ENCODE measurements at places on chromosomes 1 and 21.
A peak's percentile ranks its signal among the peaks of the same experiment; 100 is the strongest.

DNA sequence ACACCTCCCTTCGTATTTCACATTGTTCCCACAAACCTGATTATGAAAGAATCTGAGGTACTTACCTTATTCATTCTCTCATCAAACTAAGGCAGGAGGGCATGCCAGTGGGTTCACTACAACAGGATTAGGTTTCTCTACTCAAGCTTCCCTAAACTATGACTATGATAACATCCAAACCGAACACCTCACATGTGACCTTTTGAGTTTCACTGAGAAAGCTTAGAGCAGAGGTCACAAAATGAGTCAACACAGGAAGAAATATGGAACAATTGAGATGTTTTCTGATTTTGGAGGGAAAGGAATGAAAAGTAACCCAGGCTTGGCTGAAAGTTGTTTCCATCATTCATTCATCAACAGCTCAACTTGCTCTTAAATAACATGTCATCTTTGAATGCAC is 24.1 kb downstream of the UBR4 start:
- DNase-seq, result no peak

DNA sequence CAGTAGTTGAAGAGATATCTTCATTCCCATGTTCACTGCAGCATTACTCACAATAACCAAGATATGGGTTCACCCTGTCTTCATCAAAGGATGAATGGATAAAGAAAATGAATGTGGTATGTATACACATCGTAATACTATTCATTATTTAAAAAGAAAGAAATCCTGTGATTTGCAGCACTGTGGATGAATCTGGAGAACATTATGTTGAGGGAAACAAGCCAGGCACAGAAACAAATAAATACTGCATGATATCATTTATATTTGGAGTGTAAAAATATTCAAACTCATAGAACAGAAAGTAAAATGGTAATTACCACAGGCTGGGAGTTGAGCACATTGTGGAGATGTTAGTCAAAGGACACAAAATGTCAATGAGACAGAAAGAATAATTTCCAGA is 977.2 kb downstream of the AMY1C start:
- no peak for DNase-seq

GRCh38 chr1:37325010-37325409 is 149.4 kb upstream of the ZC3H12A start:
- DNase-seq, result no peak

DNA sequence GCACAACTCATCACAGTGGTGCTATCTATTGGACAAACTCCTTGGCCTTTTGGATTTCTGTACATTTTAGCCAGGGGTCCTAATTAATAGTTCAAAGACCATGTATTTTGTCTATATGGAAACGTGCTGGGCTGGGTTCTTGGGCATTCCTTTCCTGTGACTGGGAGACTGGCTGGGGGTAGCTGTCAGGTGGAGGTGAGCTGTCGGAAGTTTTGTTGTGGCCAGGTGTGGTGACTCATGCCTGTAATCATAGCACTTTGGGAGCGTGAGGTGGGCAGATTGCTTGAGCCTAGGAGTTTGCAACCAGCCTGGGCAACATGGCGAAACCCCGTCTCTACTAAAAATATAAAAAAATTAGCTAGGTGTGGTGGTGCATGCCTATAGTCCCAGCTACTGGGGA is 392.4 kb downstream of the RPS6KC1 start:
- no peak for DNase-seq

DNA sequence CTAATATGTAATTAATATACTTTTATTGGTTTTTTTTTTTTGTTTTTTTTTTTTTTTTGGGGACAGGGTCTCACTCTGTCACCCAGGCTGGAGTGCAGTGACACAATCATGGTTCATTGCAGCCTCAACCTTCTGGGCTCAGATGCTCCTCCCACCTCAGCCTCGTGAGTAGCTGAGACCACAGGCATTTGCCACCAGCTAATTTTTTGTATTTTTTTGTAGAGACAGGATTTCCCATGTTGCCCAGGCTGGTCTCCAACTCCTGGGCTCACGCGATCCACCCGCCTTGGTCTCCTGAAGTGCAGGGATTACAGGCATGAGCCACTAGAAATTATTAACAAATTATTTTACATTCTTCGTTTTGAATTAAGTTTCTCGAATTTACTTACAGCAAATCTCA is 16.8 kb upstream of the POGZ start:
- DNase-seq, result no peak

DNA sequence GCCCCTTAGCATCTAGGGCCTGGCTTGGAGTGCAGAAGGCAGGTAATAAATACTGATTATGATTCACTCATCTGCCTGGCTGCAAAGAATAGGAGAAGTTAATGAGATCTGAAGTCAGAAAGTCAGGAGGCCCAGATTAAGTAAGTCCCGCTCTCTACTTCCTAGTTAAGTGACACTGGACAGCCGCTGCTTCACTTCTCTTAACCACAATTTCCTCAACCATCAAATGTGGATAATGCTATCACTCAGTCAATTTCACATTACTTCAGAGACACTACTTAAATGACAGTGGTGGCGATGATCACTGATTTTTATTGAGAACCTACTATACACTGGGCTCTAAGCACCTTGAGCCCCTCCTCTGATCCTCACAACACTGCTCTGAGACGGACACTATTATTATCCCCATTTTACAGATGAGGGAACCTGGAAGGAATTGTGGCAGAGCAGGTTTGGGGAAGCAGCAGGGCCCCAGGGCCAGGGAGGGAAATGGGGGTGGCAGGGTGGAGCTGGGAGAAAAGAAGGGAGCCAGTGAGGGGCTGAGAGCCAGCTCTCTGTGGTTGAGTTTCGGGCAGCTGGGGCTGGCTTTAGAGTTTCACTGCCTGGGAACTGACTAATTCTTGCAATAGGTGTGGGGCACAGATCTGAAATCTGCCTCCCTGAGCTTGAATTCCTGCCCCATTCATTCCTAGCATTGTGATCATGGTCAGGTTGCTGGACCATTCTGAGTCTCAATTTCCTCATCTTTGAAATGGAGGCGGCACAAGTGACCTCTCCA is 2.4 kb upstream of the E2F2 start:
- DNase-seq, result no peak

- no peak for DNase-seq
These were observed 52.0 kb upstream of the TACSTD2 start for GRCh38 chr1:58629031-58629462.

DNA sequence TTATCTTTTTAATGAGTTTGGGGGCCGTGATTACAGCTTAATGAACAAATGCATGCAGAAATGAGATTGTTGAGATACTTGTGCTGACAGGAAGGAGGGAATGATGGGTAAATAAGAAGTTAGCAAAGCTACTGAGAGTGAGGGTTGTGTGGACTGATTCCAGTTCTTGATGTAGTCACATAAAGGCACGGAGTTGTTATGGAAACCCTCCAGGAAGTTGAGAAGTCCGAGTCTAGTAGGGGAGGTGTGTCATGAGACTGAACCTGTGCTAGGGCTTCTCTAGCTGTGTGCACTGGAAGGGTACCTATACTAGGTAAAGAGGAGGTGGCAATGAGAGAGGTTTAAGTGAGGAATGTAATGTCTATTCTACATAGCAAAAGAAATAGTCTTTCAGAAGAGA is 475.7 kb downstream of the USP25 start:
- no peak for DNase-seq

GRCh38 chr21:28884481-28884880 is 108.2 kb downstream of the LTN1 start:
- DNase-seq, result no peak

DNA sequence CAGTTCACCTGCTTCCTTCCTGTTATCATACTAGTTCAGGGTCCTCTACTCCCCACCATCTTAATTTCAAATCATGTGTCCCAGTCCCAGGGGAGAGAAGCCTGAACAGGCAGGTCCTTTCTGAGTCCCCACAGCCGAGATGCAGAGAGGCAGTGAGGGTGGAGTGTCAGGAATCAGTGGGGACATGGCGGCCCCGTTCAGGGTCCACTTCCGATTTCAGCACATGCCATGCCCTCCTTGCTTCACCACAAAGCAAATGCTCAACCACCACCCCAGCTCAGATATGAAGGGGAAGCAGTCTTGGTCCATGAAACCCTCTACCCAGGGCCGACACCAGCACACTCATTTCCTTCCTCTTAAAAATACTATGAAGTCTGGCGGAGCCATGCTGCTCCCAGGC is 5.2 kb upstream of the SEMA4A start:
- DNase-seq, result no peak

- no peak for DNase-seq
These were observed 21.1 kb upstream of the GPR157 start for GRCh38 chr1:9149837-9150581.

DNA sequence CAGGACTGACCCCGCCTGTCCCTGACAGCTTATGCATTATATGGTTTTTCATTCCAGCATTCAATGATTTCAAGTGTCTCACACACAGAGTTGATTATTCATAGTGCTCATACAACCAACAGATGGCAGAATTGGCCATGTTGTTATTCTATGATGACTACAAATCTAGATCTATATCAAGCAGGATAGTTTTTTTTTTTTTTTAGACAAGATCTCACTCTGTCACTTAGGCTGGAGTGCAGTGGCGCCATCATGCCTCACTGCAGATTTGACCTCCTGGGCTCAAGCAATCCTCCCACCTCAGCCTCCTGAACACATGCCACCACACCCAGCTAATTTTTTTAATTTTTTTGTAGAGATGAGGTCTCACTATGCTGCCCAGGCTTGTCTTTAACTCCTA is 40.1 kb upstream of the LRRC8D start:
- DNase-seq, result peak; percentile 40

- no peak for DNase-seq
These were observed 898 bp downstream of the LDLRAP1 start for GRCh38 chr1:25544243-25544764.

GRCh38 chr1:63915121-63915520 is 141.3 kb downstream of the ROR1 start:
- no peak for DNase-seq

DNA sequence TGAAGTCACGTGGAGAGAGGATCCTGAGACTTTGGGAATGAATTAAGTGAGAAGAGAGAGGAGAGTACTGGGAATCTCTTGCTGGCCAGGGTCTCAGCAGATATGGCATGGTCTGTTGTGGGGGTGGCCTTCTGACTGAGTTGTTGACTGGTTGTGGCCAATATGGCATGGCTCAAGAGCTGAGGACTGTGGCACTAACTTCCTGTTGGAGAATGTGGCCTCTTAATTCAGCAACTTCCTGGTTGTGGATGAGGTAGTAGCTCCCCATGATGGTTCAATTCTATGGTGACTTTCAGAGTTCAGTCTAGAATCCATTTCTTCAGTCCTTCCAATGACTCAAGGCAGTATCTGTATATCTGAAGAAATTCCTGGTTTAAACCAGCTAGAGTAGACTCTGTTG is 44.7 kb upstream of the PAXBP1 start:
- no peak for DNase-seq

DNA sequence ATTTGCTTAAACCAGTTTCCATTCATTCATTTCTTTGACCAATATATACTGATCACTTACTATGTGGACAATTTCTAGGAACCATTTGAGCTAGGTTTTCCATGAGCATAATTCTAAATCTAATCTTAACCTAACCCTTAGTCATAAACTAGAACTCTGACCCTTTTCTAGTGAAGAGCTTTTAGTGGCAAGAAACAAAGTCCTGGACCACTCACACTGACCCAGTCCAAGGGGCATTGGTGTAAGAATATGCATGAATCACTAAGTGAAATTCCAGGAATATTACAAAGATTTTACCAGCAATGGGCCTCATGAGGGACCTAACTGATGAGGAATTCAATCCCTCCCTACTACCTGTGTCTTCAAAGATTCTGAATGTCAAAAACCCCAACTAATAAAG is 40.6 kb upstream of the SLC2A1 start:
- no peak for DNase-seq

DNA sequence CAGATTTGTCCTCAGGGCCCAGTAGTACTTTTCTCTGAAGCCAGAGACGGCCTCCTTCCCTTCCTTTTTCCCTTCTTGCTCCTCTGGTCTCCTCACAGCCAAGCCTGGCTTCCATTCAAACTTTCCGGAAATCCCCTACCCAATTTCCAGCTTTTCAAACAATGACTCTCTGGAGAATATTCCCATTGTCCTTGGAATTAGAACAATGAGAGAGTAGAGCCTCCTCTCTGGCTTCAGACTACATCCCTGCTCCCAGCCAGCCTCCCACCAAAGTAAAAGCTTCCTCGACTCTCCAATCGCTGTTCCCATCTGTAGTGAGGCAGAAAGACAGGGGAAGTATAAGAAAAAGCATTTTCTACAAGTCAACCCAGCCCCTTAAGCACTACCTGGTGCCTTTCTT is 77.7 kb upstream of the SOX13 start:
- no peak for DNase-seq

GRCh38 chr1:78520216-78520615 is 29.4 kb downstream of the PTGFR start:
- DNase-seq, result peak; percentile 50

DNA sequence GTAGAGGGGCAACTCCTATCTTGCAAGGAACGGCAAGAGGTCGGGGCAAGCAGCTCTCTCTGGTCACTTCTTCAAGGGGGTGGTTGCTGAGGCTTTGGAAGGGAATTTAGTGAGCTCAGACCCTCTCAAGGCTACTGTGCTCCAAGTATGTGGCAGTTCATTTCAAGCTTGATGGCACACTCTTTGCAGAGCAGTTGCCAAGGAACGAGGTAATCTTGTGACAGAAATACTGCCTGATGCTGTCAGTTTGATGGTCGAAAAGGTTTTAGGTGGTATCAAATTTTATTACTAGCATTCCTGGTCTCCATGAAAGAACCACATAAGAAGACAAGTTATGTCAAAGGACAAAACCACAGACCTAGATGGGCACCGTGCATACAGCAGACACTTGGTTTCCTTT is 13.1 kb downstream of the CFAP298 start:
- DNase-seq, result no peak

DNA sequence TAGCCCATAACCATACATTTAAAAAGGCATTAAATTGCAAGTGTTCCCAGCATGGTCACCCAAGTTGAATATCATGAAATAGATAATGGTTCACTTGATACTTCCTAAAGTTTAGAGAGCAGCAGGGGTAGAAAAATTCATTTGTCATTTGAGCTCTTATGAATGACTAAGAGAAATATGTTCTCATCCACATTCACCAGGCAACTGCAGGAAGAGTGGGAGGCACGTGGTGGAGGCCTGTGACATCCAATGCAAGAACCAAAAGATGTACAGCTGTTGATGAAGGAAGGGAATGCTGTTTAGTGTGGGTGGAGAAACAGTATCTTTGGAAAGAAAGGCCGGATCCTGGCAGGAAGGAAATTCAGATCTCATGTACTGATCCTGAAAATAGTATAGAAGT is 473.1 kb downstream of the ADGRL2 start:
- no peak for DNase-seq

DNA sequence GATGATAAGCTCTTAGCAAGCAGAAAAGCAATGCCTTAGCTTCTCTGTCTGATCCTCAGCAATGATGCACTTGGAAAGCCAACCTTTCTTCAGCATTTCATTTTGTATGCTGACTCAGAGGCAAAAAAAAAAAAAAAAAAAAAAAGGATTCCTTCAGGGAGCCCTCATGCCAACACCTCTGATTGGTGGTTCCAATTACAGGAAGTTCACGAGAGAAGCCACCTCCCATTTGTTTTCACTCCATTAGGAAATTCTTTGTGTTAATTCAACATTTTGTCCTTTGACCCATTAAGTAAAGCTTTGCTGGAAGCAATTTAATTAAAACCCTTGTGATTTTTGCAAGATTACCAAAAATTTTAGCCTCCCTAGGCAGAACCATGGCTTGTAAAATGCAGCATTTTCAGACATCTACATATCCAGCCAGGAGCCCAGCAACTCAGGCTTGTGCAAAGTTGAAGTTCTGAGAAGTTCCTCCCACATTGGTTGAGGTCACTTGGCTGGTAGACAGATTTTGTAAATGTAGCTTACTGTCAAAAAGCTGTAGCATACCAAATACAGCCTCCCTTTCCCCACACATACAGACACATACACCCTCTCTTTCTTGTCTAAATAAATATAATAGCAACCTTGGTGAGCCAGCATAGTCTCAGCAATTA is 27.1 kb upstream of the VTCN1 start:
- peak; percentile 16 for DNase-seq
